ENCODE measurements at places on chromosomes 16 and 17. TPM values are rescaled to one million over a fixed set of nuclear protein-coding genes. Genes with fewer than 3 reads are reported as not detected.

DNA sequence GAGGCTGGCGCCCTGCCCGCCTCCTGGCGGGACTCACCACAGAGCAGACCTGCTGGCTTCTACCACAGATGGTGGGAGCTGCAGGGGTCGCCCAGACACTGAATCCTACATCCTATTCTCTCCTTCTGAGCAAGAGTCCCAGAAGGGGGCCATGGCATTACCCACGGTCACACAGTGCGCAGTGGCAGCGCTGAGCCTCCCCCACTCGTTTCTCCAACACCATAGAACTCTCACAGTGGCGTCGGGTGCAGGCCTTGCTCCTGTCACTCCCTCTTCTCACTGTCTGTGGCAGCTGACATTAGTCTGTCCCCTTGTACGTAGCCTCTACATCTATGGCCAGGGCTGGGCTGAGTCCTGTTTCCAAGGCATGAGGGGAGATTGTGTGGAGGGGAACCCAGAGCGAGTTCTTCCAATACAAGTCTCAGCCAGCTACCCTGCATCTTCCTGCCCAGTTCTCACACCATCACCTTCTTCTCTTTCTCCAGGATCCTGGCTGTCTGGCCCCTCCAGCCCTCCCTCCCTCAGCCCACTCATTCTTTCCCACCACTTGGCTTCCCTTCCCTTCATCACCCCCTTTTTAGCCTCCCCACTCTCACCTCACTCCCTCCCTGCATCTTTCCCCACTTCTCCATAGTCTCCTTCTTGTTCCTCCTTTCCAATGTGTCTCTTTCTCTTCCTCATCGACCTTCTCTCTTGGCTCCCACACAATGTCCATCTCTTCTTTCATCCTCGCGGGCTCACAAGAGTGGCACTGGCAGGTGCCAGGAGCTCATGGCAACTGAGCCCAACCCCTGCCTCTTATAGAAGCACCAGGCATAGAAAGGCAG, 5.9 kb downstream of the UBTF start:
- peak; percentile 71 for DNase-seq

DNA sequence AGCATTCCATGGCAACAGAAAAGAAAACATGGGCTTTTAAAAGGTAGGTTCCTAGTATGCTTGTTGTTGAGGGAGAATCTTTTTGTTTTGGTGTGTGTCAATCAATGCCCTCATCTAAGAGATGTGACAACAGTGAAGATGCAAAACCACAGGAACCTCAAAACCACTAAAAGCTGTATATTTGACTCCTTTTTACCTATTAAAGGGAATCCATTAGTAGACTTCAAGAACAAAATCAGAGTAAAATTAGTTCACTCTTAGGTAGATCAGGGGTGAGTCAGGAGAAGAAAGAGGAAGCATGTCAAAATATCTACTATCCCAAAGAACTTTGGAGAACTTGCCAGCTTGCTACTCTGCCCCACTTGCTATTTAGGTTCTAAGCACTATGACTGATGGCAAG, 89.1 kb downstream of the CDK5R1 start:
- no peak for DNase-seq

DNA sequence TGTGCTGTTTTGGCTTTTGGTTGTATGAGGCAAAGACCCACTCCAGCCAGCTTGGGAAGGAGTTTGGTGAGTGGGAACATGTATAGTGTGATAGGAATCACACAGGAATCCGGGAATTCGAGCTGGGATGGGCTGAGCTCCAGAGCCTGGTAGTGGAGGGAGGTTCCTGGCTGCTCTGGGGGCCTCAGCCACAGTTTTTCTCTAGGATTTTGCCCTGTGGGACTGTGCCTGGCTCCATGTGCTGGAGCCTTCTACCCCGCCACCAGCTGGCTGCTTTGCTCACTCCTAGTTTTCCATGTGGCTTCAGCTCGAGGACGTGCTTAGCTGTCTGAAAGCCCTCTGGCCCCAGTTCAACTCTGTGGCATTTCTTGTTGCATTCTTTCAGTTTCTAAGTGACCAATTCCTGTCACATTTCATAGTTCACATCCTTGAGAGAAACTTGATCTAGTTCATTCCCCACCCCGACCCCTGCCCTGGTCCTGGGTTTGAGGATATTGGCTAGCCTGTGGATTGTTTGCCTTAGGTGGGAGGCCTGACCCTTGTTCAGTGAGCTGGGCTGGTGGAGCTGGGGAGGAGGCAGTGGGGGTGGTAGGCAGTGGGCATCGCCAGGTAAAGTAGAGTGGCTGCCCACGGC, 5.0 kb downstream of the SEC14L1 start:
- DNase-seq = peak; percentile 80

DNA sequence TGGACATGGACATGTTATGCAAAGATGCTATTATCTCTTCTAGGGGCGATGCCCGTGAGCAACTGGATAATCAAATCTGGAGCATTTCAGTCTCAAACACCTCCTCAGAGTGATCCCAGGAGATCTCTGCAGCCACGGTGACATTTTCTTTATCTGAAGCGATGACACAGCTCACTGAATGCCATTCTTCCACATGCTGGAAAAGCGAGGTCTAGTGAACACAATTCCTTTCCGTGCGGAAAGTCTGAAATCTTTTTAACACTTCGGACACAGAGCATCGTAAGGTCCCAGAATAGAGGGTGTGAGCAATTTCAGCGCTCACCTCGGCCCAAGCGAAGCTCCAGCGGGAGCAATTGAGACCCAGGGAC, 531 bp upstream of the HASPIN start:
- no peak for DNase-seq

DNA sequence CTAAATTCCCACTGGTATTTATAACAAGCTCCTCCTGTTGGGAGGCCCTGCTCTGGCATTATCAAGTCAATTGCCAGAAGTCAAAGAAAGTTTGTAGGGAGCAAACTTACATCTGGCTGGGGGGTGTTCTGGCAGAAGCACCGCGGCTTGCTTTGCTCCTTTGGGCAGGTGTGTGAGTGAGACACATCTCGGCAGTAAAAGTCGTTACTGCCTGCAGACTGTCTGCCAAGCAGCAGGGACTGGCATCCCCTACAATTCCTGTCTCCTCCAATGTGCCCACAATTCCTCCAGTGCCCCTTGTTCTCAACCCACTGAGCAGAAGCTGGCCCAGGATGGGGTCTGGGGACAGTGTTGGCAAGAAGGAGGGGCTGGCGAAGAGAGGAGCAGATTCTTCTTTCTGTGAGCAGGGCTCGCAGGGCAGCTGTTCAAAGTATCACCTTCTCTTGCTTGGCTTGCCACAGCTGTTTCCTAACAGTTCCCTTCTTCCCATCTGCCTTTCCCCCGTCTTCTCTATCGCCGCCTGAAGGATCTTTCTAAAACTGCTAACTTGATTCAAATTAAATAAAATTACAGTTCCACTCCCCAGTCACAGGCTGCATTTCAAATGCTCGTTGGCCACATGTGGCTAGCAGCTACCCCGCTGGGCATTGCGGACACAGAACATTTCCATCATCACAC, 30.2 kb downstream of the SPACA3 start:
- DNase-seq = no peak

Gene KREMEN2
- total RNA-seq = not detected

GRCh38 chr17:21171309-21171922, 42.5 kb downstream of the TMEM11 start:
- no peak for DNase-seq

Gene XAF1
- 74.8 TPM for total RNA-seq

Gene C16orf74
- total RNA-seq = not detected

GRCh38 chr17:57221366-57222350, 34.7 kb upstream of the MSI2 start:
- DNase-seq = no peak

Gene RFFL
- 25.0 TPM for total RNA-seq

DNA sequence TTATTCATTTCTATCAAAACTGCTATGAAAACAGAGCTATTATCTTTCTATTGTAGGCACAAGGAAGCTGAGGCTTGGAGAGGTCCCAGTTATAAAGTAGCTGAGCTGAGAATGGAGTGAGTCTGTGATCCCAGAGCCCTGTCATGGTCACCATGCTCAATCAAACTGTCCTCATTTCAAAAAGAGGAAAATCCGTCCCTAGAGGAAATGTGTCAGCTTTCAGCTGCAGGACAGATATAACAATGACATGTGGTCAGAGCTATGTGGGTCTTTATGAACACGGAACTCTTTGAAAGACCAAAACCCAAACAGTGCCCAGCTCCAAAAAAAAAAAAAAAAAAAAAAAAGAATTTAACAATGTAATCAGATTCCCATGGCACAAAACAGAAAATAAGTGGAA, 266.1 kb downstream of the XYLT1 start:
- DNase-seq = no peak

Gene KRTAP17-1
- total RNA-seq = not detected

Gene EEF2KMT
- 5.7 TPM for total RNA-seq

DNA sequence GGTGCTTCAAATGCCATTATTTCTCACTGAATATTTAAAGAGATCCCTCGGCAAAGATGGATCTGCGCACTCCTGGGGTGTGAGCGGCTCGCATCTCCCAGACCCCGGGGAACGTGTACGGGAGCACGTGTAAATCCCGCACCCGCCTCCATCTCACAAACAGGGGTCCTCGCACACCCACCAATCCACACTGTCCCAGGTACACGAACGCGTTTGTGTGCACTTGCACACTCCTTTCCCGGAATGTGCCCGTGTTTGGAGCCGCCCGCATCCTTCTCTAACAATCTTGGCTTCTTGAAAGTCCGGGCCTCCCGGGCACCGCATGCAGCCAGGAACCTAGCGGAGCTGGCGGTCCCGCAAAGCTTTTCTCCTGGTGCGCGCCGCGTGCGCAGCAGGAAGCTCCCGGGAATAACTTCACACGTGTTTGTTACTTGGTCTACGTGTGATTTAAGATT, 2.5 kb upstream of the SALL1 start:
- DNase-seq = no peak

Gene EVPLL
- not detected for total RNA-seq

GRCh38 chr17:4706121-4706520, 2.2 kb upstream of the PELP1 start:
- DNase-seq = no peak

GRCh38 chr16:3038896-3039295, 2.2 kb upstream of the BICDL2 start:
- no peak for DNase-seq

GRCh38 chr16:11520442-11520841, 66.3 kb downstream of the LITAF start:
- DNase-seq = no peak

DNA sequence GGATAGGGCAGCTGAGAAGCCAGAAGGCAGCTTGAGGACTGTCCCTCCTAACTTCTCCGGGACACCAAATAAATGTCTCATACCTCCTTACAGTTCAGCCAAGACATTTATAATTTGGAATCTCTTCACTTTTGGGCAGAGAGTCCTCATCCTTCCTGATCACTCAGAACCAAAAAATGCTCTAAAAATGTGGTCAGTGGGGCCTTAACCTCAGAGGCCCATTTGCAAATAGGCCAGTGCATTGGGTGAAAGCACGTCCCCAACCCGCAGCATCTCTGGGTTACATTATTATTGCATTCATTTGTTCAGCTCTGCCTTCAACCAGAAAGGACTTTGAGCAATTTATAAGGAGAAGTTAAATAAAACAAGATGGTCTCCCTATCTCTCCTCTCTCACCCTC, 112.4 kb upstream of the IRX3 start:
- no peak for DNase-seq

Gene SMPD3
- total RNA-seq = 1.1 TPM

Gene KRT40
- not detected for total RNA-seq

DNA sequence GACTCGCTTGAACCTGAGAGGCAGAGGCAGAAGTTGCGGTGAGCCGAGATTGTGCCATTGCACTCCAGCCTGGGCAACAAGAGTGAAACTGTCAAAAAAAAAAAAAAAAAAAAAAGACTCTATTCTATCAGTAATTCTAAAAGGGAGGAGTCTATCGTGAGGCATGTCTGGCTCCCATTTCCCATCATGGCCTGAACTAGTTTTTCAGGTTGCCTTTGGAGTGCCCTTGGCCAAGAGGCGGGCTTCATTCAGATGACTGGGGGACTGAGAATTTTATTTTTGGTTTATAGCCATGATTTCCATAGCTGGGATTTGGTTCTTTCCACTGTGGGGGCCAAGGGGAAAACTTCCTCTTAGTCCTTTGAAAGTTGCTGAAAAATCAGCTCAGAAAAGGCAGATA, 3.5 kb upstream of the SNX29 start:
- no peak for DNase-seq

- DNase-seq = no peak
Measured at GRCh38 chr17:28792877-28793661, 49.3 kb downstream of the TRAF4 start.

Gene CA7
- not detected for total RNA-seq

GRCh38 chr17:31313982-31314781, at the start of gene EVI2B:
TSS of gene EVI2B (minus strand) at chr17:31314054. CDS start at chr17:31305609, 8,445 bp downstream.
- no peak for DNase-seq

- no peak for DNase-seq
Measured at GRCh38 chr17:12341328-12341727, 320.7 kb downstream of the MAP2K4 start.

- DNase-seq = no peak
Measured at GRCh38 chr16:7615565-7615964, 282.9 kb downstream of the RBFOX1 start.

GRCh38 chr17:901964-902363, 77.6 kb downstream of the NXN start:
- DNase-seq = no peak

- no peak for DNase-seq
Measured at GRCh38 chr17:55186937-55187770, 77.6 kb upstream of the HLF start.

Gene GRAP
- 4.0 TPM for total RNA-seq

DNA sequence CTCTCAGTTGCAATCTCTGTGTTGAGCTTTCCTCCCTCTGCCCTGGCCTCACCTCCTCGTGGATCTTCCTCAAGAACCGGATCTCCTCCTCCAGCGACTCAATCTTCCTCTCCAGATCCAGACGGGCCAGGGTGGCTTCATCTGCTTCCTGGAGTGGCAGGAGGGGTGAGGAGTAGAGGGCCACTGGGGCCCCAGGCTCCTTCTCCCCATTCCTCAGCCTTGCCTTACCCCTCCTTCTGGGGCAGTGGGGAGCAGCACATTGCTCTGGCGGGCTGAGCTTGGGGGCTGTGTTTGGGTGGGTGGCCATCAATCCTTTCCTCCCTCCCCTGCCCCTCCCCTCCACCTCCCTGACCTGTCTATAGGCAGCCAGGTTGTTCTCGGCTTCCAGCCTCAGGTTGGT, 1.6 kb downstream of the GFAP start:
- DNase-seq = peak; percentile 39

GRCh38 chr17:43560461-43561427, 14.6 kb upstream of the ETV4 start:
- no peak for DNase-seq

Gene SCN4A
- total RNA-seq = 1.5 TPM

Gene NUP88
- total RNA-seq = 56.5 TPM
